ENCODE measurements at places on chromosomes 11 and 22. TPM values are rescaled to one million over a fixed set of nuclear protein-coding genes. Genes with fewer than 3 reads are reported as not detected.

Gene CNIH2
- 1.5 TPM for total RNA-seq

DNA sequence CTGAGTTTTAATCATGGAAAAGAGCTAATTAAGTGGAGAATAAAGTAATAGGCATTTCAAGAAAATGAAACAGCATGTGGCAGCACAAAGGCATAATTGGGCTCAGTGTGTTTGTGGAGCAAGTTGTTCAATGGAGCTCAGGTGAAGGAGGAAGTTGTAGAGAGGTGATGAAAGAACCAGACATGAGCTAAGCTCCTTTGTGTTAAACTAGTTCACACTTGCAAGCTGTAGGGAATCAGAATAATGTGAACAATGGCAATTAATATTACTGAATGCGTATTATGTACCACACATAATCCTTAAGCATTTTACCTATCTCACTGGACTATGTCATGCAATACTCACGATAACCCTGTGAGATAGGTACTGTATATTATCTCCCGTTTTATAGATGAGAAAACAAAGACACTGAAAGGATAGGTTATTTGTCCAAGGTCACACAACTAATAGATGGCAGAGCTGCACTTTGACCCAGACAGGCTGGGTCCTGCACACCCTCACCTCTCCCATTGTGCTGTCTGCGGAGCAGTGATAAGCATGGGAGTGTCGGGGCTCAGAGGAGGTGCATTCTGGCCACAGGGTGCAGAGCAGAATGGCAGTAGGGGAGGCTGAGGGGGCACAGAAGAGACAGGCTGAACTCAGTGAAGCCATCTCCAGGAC is 8.9 kb downstream of the OLFML1 start:
- no peak for DNase-seq

- no peak for DNase-seq
Observed at GRCh38 chr11:123419731-123420452, 10.2 kb upstream of the GRAMD1B start.

DNA sequence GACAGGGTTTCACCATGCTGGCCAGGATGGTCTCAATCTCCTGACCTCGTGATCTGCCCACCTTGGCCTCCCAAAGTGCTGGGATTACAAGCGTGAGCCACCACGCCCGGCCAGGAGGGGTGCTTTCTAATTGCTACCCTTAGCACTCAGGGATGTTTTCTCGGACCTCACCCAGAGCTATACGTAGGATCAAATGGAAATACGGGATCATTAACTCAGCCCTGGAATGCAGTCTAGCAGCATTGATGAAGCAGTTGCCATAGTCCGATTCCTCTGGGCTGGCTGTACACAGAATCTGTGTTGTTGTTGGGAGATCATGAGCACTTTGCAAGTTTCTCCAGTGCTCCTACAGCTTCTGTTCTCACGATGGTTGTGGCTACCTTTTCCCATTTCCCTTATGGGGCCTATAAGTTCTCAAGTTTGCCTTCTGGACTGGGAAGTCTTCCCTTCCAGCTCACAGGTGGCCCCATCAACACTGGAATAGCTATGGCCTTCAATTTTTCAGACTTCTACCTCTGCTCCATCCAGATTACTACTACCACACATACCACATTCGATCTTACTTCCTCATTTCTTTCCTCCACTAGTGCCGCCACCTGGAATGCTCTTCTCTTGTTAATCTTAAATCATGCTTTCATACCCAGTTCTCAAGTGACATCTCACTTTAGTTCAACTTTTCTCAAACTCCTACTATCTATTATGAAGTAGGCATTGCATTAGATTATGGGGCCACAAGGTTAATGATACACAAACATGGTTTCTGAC is 16.1 kb upstream of the PCF11 start:
- DNase-seq = no peak

- no peak for DNase-seq
Observed at GRCh38 chr11:66003291-66003690, 988 bp downstream of the BANF1 start.
